T-helper 9 cell (primary cell): ENCODE measurements at places on chromosomes 6 and 20.
A peak's percentile ranks its signal among the peaks of the same experiment; 100 is the strongest.

GRCh38 chr20:1505361-1505760 lies 14.1 kb upstream of the SIRPB2 start:
- no peak for DNase-seq

- no peak for DNase-seq
Measured at GRCh38 chr6:48110436-48111142, 408 bp downstream of the PTCHD4 start.

DNA sequence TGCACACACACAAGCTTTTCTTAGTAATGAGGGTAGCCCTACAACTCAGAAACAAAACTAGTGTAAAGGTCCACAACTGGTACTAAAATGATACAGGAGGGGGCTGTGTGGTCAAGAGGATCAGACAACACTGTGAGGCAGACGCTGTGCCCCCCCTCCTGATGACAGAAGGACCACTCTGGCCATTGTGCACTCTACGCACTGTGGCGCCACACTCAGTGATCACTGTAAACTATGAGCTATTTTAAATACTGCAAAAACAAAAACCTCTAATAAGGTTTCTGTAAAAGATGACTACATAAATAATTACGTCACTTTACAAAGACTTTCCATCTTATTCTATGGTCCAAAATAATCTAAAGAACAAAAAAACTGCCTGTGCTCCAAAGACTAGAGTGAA lies 96.1 kb downstream of the SLC23A2 start:
- DNase-seq = no peak

DNA sequence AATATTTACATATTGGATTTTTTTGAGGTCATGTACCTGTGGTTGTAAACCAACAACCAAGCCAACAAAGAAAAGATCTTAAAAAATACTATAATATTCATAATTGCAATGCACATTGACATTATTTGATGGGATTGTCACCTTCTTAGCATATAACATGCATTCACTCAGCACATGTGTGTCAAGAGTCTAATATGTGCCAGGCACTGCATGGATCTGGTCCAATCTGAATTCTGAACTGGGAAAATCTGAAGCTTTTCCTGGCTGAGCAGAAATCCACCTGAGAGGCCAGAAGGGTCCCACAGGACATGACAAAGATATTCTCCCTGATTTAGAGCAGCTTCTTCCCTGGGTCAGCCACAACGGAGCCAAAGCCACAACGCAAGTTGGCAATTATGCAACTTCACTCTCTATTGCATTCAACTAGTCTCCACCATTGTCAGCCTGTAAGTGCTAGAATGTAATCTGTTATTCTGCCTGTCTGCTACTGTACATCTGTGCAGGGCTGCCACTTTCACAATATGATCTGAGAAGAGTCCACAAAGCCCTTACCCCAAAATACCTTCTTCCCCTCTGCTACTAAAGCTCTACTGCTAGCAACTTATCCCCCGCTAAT lies 17.0 kb upstream of the DDO start:
- no peak for DNase-seq

- DNase-seq = no peak
Measured at GRCh38 chr6:122871079-122871478, 82.0 kb downstream of the SMPDL3A start.

DNA sequence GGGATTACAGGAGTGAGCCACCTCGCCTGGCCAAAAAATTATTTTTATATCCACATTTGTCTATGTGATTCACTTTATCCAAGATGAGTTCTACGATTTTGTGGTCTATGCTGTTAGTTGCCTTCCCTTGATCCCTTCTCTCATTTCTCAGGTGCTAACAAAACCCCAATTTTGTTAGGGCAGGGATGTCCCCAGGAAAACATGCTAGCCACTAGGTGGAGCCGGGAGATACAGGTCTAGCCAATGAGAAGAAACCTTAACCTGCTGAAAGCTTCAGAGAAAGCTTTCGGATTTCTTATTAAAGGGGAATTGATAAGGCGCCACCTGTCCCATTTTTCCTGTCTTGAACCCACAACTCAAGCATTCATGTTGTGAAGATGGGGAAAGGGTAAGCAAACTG lies 167.4 kb upstream of the OLIG3 start:
- DNase-seq = peak; percentile 26

DNA sequence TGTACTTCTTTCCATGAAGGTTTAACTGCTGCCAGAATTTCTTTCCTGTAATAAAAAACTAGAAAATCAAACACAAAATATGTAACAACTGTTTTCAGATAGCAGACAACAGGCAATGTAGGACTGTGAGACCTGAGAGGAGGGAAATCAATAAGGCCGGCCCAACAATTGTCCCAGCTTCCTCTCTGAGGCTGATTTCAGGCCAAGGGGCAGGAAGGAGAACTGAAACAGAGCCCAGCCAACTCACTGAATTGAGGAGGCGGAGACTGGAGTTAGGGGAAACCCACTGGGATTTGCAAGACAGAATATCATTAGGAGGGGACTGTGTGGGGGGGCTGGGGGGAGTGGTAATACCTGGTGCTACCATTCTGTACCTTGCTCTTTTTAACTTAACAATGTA lies 42.2 kb downstream of the FLRT3 start:
- DNase-seq = no peak

DNA sequence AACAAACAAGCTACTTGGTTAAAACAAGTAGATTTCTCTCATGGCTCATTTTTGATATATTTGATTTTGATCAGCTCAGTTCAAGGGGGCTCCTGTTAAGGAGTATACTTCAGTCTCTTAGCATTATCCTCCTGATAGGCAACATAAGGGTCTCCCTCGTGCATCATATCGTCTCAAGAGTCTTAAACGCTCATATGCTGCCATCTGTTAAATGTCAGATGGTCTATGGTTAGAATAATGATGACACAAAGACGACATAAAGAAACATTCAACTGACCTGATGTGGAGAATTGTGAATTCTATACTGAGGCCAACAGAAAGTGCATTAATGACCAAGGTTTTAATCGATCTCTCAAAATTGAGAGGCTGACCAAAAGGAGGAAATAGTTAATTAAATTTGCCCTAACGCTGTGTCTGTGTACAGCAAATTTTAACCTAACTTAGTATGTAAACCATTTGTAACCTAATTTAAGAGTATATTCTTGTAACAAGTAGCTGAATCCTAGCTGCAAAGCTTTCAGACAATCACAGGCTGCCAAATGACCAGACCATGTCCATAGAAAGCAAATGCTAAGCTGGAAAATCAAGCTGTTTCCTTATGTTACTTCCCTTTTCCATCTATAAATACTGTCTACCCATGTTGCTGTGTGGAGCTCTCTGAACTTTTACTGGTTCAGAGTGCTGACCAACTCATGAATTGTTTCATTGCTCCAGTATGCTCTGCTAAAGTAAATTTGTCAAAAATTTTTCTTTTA lies 1688.5 kb downstream of the GRIK2 start:
- DNase-seq = no peak

- no peak for DNase-seq
Measured at GRCh38 chr6:138582573-138582972, 83.3 kb upstream of the NHSL1 start.

GRCh38 chr6:103554911-103555310 lies 1304.8 kb downstream of the HACE1 start:
- DNase-seq = no peak

- DNase-seq = no peak
Measured at GRCh38 chr6:153216789-153217188, 85.7 kb upstream of the RGS17 start.

- peak; percentile 47 for DNase-seq
Measured at GRCh38 chr6:111973118-111973761, 80.7 kb upstream of the CCN6 start.

- DNase-seq = no peak
Measured at GRCh38 chr6:144377586-144378210, 92.6 kb downstream of the UTRN start.

DNA sequence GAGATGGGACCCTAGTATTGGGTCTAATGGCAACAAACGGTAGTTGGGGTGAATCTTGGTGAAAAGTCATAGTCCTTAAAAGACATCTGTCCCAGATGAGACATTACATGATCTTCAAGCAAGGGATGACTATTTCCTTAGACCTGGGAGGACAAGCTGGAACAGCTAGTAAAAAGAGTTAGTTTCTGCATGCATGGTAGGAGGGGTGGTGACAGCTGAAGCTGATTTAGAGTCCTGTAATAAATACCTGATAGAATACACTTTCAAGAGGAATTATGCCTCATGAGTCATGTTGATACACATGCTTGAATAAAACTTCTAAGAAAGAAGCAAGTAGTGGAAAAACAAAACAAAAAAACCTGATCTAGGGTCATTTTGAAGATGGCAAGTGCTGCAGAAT lies 247.4 kb downstream of the CD109 start:
- DNase-seq = no peak

- DNase-seq = no peak
Measured at GRCh38 chr20:56347628-56348304, 11.0 kb upstream of the FAM210B start.

DNA sequence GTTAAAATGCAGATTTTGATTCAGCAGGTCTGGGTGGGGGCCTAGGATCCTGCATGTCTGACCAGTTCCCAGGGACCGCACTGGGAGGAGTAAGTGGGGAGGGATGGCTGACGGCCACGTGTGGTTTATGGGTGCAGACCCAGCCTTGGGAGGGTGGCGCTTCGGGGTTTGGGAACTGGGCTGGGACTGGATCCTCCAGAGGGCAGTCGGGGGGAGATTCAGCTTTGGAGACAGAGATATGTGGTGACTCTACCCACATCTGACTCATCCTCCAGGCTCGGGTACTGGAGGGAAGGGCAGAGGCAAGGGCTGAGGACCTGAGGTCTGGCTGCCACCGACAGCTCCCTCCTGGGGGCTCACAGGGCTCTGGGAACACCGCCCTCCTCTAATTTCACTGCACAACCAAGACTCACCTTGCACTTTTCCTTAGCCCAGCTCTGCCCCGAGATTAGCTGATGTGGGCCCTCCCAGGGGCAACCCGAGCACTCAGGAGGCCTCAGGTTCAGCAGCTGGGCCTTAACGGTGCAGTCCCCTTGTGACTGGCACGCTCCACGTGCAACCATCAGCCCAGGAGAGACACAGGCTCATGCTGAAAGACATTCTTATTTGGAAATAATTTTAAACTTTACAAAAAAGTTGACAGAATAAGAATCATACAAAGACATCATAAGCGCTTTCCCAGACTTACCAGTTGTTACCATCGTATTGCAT lies 172.8 kb upstream of the PMEPA1 start:
- DNase-seq = no peak

GRCh38 chr6:131792091-131792496 lies 15.7 kb upstream of the ENPP1 start:
- DNase-seq = no peak

- DNase-seq = no peak
Measured at GRCh38 chr6:113450061-113450465, 407.1 kb upstream of the MARCKS start.

DNA sequence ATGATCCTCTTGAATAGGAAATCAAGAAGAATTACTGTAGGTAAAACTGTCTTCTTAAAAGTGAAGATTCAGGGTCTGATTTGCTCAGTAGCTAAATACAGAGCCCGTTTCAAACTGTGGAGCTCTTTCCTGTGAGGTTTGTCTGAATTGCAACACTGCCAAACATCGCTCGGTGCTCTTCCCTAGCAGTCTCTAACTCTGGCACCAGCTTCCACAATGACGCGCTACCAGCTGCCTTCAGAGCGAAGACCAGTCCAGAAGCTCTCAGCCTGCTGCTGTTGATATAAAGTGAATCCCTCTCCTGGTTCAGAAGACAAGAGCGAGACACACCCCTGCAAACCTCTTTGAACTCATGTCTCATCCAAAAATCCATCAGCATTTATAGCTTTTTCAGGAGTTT lies 447.0 kb downstream of the LMBRD1 start:
- DNase-seq = no peak

DNA sequence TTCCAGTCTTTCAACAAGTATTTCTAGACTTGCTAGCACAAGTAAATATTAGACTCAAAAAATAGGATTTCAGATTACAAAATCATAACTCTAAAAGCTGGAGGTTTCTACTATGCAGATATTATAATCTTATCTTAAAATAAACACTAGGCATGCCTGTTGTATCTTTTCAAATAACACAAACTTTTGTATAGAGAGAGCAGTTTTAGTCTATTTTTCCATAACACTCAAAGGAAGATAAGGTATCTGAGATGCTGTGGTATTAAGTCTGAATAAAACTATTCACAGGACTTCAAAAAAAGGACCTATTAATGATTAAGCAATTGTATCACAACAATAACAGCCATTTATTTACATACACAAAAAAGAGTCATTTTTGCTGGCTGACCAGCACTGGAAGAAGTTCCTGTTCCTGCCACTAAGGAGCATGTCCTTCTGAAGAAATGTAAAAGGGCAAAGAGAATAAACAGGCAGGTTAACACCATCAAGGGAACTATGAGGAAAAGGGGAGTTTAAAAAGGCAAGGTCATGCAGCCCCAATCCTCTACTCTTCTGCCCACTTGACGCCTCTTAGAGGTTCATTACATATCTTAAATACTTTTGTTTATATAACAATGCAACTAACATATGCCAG lies 39.4 kb downstream of the REPS1 start:
- DNase-seq = no peak

DNA sequence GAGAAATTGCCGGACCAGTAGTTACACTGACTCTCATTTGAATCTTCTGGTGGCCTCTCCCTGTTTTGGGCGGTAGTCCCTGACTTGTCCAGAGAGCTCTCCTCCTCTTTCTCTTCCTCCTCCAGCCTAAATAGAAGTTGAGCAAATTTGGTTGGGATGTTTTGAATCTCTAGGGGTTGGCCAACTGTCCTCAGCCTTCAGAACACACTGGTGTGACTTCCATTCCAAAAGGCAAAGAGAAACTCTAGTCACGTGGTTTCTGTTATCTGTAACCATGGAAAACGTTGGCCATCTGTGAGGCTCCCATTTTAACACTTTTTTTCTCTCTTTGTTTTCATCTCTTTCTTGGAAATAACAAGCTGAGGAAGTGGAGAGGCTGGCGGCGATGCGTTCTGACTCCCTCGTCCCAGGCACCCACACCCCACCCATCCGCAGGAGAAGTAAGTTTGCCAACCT lies 275.3 kb downstream of the TBC1D7 start:
- DNase-seq = no peak

- DNase-seq = no peak
Measured at GRCh38 chr6:112701201-112701600, 354.1 kb downstream of the RFPL4B start.

GRCh38 chr6:46263707-46264086 lies 92.9 kb upstream of the ENPP5 start:
- DNase-seq = no peak

DNA sequence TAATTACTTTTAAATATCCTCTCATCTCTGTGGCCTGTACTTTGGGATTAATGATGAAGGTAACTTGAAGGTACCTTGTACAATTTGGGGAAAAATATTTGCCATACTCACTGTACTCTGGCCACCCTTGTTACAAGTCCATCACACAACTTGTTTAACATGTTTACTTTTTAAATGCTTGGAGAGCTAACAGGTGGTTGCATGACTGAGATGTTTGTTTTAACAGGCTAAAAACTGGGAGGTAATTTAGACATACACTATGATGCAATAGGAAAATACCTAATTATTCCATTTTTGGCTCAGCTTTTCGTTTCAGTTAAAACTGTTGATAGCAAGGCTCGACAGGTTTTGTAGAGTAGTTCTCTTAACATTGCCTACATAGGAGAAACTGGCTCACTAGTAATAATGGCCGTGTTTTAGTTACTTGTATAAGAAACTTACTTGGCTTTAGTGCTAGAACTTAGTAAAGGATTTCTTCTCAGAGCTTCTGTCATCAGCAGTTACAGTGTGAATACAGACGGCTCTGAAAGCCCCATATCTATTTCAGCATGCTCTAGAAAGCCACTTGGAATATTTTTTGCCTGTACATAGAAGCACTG lies 489.8 kb upstream of the SOX4 start:
- no peak for DNase-seq

- no peak for DNase-seq
Measured at GRCh38 chr20:50144362-50144761, 9.2 kb downstream of the PEDS1 start.
